ENCODE measurements at places on chromosomes 6 and 20.

DNA sequence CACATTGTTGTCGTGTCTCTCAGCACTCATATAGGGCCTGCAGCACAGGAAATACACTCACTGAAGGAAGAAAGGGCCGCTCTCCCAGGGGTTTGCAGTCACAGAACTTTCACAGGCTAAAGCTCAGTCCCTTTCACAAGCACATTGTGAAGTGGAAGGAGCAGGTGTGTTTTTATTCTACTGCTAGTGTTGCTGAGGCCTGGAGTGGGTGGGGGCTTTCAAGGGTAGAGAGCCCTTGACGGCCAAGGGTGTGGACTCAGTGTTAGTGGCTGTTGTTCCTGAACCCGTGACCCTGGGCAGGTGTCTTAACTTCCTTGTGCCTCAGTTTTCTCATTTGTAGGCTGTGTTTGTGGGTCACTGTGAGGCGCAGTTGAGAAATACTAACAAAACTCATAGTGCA lies 66.2 kb upstream of the SLC22A1 start:
- no peak for DNase-seq

GRCh38 chr20:53706466-53707370 lies 113.1 kb upstream of the ZNF217 start:
- no peak for DNase-seq

GRCh38 chr20:25294459-25295385 lies 46.8 kb downstream of the PYGB start:
- DNase-seq, result peak; percentile 51

DNA sequence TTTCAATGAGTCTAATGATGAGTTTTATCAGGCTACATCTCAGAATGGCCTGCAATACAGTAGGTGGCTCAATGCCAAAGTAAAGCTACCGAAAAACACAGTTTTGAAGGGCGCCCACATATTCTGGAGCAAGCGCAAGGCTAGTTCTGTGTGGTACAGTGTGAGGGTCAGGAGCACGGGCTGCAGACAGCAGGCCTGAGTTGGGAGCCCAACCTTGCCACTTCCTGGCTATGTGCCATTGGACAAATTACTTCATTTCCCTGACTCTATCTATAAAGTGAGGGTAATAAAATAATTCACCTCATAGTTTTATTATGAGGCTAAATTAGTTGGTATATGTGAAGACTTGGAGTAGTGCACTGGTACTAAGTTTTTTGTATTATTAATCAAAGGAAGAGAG lies 150.7 kb downstream of the OPN5 start:
- no peak for DNase-seq

GRCh38 chr6:156686301-156686994 lies 90.7 kb upstream of the ARID1B start:
- DNase-seq, result peak; percentile 53

DNA sequence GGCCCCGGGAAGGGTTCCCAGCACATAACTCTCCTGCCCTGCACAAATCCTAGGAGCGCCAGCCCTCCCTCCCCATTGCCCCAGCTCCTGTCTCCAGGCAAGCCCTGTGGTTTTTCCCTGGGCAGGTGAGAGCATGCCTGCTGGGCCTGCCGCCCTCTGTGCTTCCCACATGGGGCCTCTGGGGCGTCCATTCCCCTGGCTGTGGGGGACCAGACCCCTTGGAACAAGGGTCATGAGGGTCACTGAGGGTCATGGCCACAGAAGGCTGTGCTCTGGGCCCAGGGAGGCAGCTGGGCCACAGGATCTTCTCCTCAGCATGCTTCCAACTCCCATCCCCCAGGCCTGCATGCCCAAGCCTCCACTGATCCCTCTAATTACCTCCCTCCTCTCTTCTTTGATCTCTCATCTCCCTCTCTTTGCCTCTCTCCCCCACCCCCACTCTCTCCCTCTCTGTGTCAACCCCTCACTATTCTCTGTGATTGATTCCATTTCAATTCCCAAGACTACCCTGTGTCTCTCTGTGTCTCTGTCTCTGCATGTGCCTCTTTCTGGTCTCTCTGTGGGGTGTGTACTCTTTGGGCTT lies 6.1 kb downstream of the MDFI start:
- DNase-seq, result no peak

DNA sequence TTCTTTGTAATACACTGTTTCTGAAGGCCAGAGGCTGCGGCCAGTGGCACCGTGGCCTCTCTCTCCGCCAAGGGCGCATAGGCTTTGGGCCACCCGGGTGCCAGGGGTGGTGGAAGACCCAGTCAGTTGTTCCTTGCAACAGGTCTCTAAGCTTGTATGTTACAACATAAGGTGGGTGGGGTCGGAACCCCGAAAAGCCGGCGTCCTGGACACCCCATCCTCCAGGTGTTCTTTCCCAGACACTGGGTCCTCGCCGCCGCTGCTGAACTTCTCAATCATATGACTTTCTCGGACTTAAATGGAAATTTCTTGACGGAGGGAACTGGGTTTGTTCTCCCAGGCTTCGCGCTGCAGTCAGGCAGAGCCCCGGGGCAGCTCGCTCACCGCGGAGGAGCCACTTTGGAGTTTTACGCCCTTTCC lies 983 bp upstream of the KCNQ5 start:
- DNase-seq, result no peak

DNA sequence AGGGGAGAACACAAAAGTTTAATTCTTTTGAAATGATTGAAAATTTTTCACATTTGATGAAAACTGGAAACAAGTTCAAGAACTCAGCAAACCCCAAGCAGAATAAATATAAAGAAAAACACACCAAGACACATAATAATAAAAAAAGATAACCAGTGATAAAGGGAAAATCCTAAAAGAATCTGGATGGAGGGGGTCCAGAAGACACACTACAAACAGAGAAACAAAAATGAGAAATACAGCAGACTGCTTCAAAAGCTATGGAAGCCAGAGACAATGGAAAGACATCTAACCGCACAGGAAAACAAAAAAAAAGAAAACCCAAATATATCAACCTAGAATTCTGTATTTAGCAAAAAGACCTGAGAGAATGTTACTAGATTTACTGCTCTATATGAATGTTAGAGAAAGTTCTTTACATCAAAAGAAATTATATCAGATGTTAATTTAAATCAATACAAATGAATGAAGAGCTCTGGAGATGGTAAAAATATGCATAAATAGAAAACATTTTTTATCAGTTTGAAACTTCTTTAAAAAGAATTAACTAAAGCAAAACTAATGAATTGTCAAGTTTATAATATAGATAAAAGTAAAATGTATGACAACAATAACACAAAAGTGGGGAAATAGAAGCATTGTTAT lies 310.7 kb upstream of the PREP start:
- DNase-seq, result peak; percentile 18

GRCh38 chr20:46699651-46700359 lies 9.6 kb upstream of the SLC2A10 start:
- peak; percentile 58 for DNase-seq

DNA sequence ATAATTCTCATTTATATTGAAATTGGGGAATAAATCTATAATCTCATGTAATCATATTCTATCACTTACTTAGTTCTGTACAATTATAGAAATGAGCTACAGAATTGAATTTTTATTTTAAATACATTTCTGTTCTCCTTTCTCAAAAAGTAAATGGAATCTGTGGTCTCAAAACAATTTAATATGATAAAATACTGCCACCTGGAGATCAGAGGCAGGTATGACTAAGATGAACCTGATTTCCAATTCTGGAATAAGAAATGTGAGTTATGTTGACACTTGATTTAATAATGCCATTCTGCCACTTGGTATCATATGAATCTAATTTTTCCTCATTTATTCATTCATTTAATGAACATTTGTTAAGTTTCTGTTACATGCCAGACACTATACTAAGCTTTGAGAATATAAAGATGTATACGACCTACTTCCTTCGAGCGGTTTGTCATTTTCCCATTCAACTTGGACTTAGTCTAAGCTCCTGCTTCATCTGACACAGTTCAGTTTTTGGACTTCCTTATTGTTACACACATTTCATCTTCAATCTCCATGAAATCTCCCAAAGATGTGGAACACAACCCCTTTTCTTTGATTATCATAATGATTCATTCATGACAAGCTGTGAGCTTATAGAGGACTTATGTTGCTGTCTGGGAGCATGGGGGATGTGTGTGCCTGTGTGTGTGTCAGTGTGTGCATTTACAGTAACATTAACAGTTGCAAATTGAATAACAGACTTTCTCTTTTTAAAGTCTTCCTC lies 7.5 kb upstream of the CCDC28A start:
- peak; percentile 59 for DNase-seq
